ENCODE measurements at places on chromosomes 3 and 15.

- DNase-seq, result no peak
Measured at GRCh38 chr15:49232236-49232806, 62.3 kb downstream of the GALK2 start.

DNA sequence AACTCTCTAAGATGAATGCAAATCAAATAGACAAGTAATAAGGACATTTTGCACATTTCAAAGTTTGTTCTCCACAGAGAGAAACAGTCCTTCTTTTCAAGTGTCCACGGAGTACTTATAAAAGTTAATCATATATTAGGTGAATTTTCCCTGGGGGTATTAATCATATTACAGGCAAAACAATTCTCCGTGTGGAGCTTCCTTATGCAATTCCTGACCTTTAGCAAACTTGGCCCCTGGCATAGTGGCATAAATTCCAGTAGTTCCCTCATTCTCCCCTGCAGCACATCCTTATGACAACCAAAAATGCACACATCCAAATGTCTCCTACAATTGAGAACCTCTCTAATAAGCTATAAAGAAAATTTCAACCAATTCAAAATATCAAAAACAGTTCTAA is 34.4 kb downstream of the FSIP1 start:
- DNase-seq, result no peak

- DNase-seq, result no peak
Measured at GRCh38 chr3:195125646-195126045, 145.3 kb downstream of the XXYLT1 start.

DNA sequence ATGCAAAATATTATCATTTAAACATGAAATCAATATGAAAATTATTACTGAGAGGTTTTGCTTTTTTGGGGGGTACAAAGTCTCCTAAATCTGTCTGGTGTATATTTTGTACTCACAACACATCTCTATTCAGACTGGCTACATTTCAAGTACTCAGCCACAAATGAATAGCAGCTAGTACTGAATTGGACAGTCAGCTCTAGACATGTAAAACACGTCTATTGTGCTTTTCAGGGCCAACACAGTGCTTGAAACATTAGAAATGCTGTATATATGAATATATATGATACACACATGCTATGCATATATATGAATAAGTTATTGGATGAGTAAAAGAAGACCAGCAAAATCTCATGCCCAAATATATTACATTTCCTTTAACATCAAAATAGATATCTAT is 103.8 kb upstream of the CFAP20DC start:
- DNase-seq, result no peak

DNA sequence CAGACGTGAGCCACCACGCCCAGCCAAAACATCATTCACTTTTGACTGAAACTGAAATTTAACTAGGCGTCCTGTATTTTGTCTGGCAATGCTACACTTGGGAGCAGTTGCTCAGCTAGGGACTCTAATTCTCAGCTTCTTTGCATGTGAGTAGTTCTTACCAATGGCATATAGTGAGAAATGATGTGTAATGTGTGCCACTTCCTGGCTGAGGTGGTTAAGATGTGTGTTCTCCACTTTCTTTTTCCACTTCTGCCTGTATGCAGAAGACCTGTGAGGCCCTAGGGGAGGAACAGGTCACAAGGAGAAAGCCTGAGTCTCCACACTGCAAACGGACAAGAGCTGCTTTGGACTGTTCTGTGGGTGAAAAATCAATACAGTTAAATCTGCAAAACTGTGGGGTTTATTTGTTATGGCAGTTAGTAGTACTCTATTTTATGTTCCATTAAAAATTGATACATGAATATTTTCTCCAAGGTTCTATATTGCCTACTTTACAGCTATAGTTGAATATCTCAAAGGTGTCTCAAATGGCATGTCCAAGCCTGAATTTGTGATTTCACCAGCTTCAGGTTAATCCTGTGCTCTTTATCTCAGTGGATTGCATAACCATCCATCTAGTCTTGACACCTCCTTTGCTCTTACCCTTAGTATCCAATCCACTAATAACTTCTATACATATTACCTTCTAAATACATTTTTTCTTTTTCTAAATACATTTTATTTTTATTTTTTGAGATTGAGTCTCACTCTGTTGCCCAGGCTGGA is 59.3 kb downstream of the NR1D2 start:
- no peak for DNase-seq

DNA sequence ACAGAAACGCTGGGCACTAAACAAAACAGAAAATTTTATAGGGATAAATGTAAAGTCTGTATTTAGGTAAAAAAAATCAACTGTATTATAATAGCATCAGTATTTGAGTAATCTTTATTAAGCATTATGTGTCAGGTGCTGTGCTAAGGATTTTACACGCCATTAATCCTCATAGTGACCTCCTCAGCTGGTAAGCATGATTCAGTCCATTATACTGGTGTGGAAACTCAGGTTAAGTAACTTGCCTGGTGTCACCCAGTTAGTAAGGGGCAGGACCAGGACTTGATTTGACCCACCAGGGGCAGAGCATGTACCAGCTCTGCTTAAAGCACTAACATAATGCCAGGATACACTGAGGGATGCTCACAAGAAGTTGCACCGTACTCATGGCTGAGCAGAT is 4.8 kb downstream of the MYO5C start:
- DNase-seq, result no peak

- DNase-seq, result no peak
Measured at GRCh38 chr3:166456286-166456685, 619.1 kb upstream of the BCHE start.

DNA sequence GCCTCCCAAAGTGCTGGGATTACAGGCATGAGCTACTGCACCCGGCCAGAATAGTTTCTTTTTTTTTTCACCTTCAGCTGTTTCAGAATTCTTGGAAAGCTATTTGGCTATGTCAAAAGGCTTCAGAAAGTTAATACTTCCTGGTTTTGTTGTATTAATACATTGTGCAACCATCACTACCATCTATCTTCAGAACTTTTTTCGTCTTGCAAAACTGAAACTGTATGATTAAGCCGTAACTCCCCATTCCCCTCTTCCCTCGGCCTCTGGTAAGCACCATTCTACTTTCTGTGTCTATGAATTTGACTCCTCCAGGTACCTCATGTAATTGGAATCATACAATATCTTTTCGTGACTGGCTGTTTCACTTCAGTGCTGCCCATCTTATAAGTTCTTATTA is 5.2 kb upstream of the NOX5 start:
- no peak for DNase-seq

GRCh38 chr15:83210619-83211018 is 3.0 kb upstream of the HDGFL3 start:
- DNase-seq, result no peak

- no peak for DNase-seq
Measured at GRCh38 chr15:47846128-47846868, 129.0 kb downstream of the SEMA6D start.
